ENCODE measurements at places on chromosomes 7 and 10. TPM values are rescaled to one million over a fixed set of nuclear protein-coding genes. Genes with fewer than 3 reads are reported as not detected.

The AKR1C2 gene
- total RNA-seq: 2.0 TPM

The ANKRD1 gene
- 1,007 TPM for total RNA-seq

The CD36 gene
- total RNA-seq: under 0.01 TPM

The PSTK gene
- 2.8 TPM for total RNA-seq

The STEAP4 gene
- total RNA-seq: under 0.01 TPM

The BEND7 gene
- 12.9 TPM for total RNA-seq

The EMX2 gene
- 0.07 TPM for total RNA-seq

The BTBD16 gene
- not detected for total RNA-seq

The C10orf95 gene
- total RNA-seq: 0.29 TPM

The PRPS1L1 gene
- total RNA-seq: not detected

The SPDYE2 gene
- total RNA-seq: not detected

The LSM5 gene
- total RNA-seq: 47.7 TPM

Data from thoracic aorta endothelial cell (primary cell).